ENCODE measurements at places on chromosomes 3 and 15.

- DNase-seq = no peak
These were observed 88.5 kb downstream of the B3GALNT1 start for GRCh38 chr3:161016417-161017313.

DNA sequence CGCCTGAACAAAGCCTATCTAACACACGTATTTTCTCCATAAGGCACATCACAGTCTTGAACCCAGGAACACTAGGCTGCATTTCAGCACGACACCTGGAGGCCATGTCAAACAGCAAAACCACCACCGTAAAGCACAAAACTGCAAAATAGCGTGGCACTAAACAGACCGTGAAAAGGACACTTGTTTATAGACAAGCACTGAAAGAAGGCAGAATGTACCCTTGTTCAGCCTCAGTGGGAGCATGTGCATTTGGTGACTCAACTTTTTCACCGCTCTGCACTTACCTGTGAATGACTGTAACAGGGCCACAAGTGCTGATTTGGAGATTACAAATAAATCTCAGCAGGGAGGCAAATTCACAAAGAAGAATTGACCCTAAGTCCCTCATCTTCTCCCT lies 80.8 kb downstream of the ISG20 start:
- DNase-seq = no peak

- no peak for DNase-seq
These were observed 9.0 kb upstream of the ILDR1 start for GRCh38 chr3:122031123-122031468.

GRCh38 chr15:66849746-66850077 lies 147.7 kb downstream of the SMAD6 start:
- no peak for DNase-seq

DNA sequence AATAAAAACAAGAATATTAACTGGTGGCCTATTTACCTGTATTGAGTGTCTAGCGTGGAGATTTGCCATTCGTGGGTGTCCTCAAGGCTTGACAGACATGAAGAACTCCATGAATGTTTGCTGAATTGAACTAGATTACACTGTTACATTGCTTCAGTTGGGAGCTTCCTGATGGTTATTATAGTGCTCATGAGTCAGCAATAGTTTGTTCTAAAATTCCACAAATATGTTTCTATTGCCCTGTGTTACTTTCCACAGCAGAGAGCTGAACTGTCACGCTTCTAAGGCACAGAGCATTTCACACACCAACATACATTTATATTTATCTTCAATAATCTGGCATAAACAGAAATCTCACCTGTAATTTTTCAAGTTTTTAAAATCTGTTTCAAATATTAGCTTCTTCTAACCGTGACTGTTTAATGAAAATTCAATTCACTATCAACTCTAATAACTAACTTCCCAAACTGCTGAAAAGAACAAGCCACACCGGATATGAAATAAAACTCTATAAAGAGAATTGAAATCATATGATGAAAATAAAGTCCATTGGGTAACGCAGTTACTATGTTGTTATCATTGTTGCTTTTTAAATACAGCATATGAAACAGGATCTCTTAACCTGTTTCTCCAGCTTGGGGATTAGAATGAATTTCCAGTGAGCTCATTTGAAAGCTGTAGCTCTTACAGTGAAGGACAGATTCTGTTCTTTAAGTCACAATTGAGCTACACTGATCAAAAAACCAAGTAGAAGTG lies 61.2 kb upstream of the MCF2L2 start:
- DNase-seq = no peak

DNA sequence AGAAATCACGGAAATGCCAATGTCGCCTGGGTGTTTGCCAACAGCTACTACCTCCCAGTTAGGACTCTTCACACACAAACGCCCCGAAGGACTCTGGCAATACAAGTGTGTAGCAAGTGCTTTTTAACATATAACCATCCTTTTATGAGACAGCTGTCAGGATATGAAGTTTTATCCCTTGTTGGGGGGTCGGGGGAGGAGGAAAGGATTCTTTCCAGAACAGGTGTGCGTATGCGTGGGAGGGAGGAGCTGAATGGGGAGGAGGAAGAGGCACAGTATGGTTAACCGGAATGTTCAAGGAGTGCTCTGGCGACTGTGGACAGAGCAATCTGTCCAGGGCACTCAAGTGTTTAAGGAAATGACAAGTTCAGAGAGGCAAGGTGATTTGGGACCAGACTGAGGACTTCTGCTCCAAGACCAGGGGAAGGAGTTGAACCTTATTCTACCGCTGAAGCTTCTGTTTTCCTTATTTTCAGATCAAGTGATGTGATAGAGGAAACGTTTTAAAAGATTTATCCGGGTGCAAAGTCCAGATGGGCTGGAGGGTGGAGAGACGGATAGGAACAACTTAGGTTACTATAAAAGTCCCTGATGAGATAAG lies 1.3 kb downstream of the TSPAN3 start:
- DNase-seq = no peak

- DNase-seq = no peak
These were observed 90.2 kb downstream of the DNAJB8 start for GRCh38 chr3:128376516-128376915.

DNA sequence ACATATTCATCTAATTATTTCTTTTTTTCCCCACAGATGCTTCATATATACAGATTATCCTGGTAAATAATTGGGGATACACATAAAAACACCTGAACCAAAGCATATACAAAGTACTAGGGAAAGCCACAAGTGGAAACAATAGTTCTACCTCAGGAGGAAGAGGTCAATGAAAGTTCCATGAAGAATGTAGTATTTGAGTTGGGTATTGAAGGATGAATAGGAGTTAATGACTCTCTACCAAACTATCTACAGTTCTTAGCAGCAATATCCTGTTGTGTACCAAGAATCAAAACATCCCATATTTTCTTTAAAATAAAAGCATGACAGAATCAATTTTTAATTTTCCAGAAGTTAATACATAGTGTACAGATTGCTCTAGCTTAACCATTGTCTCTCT lies 78.9 kb downstream of the STAC start:
- DNase-seq = no peak

- DNase-seq = no peak
These were observed 15.1 kb upstream of the XYLB start for GRCh38 chr3:38331257-38332022.

- DNase-seq = no peak
These were observed 54.1 kb upstream of the TIPARP start for GRCh38 chr3:156620260-156620659.

DNA sequence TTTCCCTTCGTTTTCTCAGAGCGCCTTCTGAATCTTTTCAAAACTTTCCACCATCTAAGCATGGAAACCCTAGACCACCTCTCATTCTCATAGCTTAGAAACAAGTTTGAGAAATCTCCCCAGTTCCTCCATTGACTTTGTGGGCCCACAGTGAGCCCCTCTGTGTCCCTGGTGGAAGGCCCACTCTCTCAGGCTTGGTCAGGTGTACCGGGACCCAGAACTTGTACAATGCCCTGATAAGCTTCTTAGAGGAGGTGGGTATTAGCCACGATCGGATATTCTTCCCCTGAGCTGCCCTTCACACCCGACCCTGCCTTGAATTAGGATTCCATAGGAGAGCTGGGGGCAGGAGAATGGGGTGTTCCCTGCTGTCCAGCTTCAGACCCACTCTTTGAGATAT lies at the start of gene SLC24A1:
TSS of gene SLC24A1 (plus strand) at position 301 of the 400 bp plus-strand sequence. CDS start 2,143 bp downstream, outside the sequence.
- no peak for DNase-seq

DNA sequence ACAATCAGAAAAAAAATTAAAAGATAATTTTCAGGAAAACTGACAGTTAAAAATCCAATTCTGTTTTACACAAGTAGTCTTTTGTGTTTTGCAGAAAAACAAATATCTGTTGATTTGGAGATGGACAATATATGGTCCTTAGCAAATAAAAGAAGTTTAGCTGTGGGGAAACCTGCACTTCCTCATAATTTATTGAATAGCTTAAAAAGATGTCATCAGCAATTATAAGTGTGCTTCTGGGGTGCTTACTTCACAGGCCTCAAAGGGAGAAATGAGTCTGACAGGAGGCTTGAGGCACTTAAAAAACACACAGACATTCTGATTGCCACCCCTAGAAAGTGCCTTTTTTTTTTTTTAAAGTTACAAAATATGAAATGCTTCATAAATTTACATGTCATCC lies 31.6 kb upstream of the CERS3 start:
- no peak for DNase-seq

GRCh38 chr3:101813817-101814440 lies 34.9 kb downstream of the NXPE3 start:
- DNase-seq = no peak

GRCh38 chr15:83356501-83357399 lies 72.3 kb upstream of the BNC1 start:
- DNase-seq = no peak

DNA sequence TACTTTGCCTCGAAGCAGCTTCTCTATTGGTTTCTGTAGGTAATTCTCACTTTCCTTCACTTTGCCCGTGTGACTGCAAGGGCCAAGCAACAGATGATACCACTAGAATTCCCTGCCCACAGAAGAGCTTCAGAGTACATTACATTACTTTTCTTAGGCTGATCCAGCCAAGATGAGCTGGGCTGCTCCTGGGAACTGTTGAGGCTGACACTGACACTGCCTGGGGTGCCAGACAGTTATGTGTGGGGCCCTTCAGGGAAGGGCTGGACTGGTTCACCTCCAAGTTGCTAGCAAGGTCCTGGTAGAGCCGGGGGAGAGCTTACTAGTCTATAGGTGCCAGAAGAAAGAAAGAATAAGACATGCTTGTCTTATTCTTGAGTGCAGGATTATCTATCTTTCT lies 19.0 kb downstream of the GORASP1 start:
- DNase-seq = no peak

DNA sequence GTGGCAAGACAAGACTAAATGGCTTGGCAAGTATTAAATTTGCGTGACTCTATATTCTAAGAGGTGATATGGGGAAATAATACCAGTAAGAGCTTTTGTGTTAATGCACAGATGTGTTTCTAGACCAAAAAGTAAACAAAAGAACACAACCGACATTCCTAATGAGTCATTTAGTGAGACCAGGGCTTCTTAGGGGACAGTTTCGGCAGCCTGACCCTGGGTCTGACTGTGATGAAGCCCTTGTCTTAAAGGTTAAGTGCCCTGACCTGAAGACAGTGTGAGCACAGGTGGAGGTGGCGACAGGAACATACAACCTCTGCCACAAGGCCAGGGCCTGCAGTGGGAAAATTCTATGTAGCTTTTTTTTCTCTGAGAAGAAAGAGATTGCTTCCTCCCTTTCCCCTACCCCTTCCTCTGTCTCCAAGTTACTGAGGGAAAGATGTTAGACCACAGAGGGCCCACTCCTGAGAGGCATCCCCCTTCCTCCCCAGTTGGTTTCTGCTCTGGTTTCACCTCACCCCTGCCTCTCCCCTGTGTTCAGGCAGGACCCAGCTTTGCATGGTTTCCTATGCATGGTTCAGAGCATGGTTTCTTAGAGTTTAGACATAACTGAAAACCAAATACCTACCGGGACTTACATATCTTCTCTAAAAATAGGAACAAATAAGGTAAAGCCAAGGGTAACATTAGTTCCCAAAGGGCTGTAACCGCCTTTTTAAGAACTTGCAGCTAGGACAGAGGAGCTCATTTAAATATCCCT lies 24.8 kb upstream of the CMTM7 start:
- no peak for DNase-seq

DNA sequence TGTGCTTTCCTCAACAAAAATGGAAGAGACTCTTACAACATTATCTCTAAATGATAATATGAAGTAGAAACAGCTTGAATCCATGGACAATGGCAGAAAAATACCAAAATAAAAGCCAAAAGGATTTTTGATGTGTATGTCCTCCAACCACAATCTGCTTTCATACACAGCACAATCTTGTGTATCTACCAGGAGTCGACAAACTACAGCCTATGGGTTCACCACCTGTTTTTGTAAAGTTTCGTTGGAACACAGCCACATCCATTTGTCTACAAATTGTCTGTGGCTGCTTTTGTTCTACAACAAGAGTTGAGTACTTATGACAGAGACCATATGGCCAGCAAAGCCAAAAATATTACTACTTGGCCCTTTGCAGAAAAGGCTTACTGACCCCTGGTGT lies 88.7 kb upstream of the UBE2E2 start:
- no peak for DNase-seq

DNA sequence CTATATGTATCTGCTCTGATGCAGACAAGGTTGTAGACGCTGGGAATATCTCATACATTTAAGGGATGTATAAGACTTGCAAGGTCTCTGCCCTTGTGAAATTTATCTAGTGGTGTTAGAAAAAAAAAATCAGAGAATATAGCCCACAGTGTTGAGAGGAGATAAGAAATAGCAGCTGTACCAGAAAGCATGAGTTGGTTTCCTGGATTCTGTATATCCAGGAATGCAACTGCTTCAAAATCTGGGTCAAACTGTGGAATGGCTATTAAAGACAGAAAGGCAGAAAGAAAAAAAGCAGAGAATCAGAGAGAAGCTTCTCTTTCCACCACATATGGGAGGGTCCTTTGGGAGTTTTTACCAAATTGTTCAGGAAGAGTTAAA lies 1.5 kb upstream of the TMEM212 start:
- no peak for DNase-seq
